ENCODE measurements at places on chromosomes 13 and 19.

- DNase-seq: no peak
Measured at GRCh38 chr13:58397596-58398387, 766.2 kb downstream of the PCDH17 start.

DNA sequence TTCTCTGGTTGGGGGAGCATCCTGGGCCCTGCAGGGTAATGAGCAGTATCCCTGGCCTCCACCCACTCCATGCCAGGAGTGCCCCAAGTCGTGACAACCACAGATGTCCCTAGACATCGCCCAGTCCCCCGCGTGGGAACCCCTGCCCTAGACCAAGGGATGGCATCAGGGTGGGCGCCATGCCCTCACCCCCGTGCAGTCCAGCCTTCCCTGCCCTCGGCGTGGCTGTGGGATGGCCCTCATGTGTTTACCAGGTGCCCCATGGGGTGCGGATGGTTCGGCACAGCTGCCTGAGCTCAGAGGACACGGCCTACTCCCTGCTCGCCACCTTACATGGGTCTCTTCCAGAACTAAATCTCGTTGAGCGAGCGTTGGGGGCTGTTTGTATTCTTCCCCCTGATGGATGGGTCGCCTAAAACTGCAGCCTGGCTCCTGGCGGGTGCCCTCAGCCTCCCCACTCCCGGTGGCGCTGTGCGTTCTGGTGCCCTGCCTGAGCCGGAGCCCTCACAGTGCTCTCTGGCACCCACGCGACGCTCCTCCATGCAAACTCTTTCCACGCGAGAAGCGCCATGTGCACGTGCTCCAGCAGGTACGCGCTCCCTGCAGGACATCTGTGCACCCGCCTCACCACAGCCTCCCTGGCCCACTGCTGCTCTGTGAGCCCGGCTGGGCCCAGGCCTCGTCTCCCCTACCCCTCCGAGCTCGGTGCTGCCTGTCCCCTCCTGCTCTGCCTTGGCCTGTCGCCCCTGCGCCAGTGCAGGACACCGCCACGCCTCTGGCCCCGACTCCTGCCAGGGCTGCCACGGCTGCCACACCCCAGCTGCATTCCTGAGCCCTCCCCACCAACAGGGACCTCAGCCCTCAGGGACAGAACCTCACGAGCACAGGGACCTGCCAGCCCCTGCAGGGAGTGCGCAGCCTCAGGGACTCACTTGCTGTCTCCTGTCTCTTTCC lies 145.0 kb downstream of the KDM4B start:
- no peak for DNase-seq

GRCh38 chr13:90447734-90448101 lies 899.8 kb upstream of the MIR17HG start:
- peak; percentile 43 for DNase-seq

GRCh38 chr19:33225458-33225926 lies at the start of gene SLC7A10:
Gene SLC7A10 (minus strand): TSS chr19:33225850. CDS start chr19:33225703, 147 bp downstream.
- peak; percentile 55 for DNase-seq

- DNase-seq: peak; percentile 69
Measured at GRCh38 chr19:35901854-35902661, at the start of gene HCST. Gene HCST (plus strand): TSS chr19:35902529. CDS start chr19:35902594, 65 bp downstream.

DNA sequence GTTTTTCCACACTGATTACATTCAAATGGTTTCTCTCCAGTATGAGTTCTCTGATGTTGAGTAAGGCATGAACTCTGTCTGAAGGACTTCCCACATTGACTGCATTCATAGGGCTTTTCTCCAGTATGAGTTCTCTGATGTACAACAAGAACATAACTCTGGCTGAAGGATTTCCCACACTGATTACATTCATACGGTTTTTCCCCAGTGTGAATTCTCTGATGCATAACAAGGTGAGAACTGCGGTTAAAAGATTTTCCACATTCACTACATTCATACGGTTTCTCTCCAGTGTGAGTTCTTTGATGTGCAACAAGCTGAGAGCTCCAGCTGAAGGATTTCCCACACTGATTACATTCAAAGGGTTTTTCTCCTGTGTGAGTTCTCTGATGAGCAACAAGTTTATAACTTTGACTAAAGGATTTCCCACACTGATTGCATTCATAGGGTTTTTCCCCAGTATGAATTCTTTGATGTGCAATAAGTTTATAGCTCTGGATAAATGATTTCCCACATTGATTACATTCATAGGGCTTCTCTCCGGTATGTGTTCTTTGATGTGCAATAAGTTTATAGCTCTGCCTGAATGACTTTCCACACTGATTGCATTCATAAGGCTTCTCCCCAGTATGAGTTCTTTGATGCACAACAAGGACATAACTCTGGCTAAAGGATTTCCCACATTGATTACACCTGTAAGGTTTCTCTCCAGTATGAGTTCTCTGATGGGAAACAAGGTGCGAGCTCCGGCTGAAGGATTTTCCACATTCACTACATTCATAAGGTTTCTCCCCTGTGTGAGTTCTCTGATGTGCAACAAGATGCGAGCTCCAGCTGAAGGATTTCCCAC lies 23.5 kb downstream of the ZNF180 start:
- no peak for DNase-seq

DNA sequence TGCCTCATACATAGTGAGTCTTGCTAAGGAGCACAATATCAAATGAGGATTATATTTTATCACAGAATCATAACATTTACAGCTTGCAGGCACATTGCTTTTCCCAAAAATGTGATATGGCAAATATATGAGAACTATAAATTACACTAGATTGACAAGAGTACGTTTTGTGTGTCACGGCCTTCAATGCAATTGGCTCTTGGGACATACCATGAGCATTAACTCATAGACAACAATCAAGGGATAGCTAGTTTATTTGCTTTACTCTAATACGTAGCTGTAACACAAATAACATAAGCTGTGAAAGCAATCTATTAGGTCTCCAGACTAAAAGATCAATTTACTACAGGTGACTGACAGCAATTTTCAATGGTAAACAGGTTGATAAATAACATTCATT lies 17.8 kb downstream of the LHFPL6 start:
- DNase-seq: no peak

GRCh38 chr19:3778899-3779723 lies 7.1 kb downstream of the MATK start:
- no peak for DNase-seq

- DNase-seq: peak; percentile 63
Measured at GRCh38 chr19:6551607-6552450, 21.0 kb downstream of the TNFSF9 start.

- no peak for DNase-seq
Measured at GRCh38 chr13:74197677-74198429, 63.6 kb upstream of the KLF12 start.

- DNase-seq: no peak
Measured at GRCh38 chr13:61536433-61536832, 120.8 kb upstream of the PCDH20 start.

DNA sequence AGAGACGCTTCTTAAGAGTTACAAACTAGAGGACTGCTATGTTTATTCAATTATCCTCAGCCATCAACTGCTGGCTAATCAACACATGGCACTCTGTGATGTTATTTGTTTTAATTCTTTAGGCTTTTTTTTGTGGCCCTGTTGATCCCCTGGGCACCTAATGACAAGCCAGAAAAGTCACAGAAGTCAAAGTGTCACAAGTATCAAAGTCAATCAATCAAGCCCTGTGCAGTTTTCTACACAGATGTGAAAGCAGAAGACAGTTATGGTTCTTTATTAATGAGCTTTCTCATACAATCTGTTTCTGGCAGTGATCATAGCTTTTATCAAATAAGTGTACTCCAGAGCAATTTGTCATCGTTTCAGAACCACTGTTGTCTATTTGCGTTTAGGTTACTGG lies 34.3 kb downstream of the MYO16 start:
- no peak for DNase-seq

DNA sequence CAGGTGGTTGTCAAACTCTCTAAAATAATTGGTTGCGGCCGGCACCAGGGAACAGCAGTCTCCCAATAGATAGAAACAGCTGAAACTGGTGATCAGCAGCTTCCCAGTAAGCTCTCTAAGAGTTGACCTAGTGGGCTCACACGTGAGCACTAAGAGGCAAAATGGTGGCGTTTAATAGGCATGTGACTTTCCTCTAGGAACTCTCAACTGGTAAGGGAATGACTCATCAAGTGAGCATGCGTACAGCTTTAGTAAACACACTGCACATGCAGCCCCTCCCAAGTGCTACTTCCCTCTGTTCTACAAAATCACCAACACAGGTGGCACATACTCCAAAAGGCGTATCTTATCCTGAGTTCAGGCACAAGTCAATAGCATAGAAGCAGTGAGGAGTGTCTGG lies 41.7 kb downstream of the TNFSF11 start:
- DNase-seq: no peak

DNA sequence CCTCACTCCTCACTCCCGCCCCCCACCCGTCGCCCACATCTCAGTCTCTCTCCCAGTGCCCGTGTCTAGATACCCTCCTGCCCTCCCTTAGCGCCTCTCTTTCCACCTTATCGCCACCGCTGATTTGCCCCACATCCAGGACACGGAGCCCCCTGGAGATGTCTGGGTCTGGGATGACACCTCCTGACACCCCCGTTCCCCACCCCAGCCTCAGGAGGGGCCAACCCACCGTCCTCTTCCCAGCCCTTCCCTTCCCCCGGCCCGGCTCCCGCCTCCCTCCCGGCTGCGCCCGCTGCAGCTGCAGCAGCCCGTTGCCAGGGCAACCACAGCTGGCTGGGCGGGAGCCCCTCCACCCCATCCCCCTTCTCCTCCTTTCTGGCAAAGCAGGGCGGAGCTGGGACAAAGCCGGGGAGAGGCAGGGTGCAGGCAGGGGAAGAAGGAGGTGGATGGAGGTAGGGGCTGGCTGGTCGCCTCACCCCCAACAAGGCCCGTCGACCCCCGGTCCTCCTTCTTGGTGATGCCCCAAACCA lies 13.5 kb downstream of the DPF1 start:
- DNase-seq: peak; percentile 41

DNA sequence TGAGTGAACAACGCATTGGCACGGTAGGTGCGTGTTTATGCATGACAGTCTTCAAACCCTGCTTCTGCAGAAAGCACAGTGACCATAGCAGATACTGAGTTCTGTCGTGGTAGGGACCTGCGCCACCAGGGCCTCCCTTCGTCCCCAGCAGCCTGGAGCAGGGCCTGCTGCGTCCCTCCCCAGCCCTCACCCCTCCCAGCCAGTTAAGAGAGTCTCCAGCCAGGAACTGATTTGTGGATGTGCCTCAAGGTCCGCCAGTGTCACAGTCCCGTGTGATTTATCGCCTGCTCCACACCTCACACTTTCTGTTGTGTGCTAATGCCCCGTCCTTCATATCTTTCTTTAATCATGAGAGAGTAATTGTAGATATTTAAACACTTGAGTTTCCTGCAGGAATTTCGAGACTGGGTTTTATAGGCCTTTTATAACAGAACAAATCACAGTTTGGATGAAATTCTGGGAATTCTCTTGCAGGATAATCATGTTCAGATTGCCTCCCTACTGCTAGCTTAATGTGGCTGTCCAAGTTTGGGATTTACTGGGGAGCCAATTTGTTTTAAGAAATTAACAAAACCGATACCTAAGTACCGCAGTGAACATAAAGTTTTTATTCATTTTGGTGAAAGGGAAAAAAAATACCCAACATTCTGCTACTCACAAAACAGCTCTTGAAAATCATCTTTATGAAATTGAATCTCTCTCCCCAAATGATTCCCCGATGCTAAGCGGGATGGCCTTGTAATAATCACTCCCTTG lies 438.6 kb downstream of the TSHZ3 start:
- DNase-seq: no peak

- no peak for DNase-seq
Measured at GRCh38 chr13:50140153-50140552, 124.9 kb downstream of the KCNRG start.

- peak; percentile 74 for DNase-seq
Measured at GRCh38 chr19:42270346-42271044, 1.4 kb downstream of the CIC start.

DNA sequence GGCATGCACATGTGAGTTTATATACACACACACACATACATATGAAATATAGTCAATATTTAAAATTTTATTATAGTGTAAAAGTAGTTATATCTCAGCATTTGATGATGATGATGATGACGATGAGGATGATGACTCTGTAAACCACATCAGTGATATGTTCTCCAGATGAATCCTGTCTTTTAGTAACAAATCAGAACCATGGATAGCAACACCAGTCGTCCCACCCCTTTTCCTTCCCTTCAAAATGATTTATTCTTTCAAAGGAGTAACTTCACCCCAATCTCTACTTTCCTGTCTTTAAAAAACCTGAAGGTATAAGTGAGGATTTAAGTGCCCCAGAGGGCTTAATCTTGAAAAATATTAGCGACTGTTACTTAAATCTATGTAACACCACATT lies 74.1 kb downstream of the DCLK1 start:
- DNase-seq: peak; percentile 12

DNA sequence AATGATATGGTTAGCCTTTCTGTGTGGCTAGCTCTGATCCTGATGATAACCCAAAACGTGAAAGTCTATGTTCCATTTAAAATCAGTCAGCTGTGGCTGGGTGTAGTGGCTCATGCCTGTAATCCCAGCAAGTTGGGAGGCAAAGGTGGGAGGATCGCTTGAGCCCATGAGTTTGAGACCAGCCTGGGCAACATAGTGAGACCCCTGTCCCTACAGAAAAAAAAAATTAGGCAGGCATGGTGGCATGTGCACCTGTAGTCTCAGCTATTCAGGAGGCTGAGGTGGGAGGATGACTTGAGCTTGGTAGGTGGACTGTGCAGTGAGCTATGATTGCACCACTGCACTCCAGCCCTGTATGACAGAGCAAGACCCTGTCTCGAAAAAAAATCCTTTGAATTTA lies 1.1 kb upstream of the EID2B start:
- no peak for DNase-seq

DNA sequence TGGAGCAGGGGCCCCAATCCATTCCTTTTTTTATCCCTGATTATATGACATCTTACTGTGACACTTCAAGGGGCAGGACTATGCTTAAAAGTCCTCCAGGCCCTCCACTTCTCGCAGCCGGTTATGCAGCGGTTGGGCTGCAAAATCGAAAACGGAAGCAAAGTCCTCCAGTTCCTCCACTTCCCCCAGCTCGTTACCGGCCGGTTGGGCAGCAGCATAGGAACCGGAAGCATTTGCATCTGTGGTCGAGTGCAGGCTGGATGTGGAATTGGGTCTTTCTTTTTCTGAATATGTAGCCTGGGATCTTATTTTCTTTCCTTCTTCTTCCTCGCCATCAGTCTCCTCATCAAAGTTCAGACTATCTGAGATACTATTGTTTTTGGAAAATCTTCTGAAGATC lies 46.1 kb downstream of the OXGR1 start:
- no peak for DNase-seq

DNA sequence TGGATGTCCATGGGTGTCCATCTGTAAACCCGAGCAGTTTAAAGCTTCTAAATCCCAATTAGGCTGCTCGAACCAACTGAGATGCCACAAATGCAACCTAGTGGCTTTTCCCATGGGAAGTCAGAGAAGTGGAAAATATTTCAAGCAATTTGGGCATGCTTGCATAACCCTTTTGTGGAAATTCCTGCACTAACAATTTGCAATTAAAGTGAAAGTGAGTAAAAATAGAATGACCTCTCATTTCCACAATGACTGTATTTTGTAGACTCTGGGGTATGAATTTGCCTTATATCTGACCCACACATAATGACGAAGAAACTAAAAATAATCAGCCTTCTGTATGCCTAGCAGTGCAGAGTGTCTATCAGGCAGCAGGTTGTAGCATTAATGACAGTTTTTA lies 91.8 kb upstream of the TSC22D1 start:
- DNase-seq: peak; percentile 59
